ENCODE measurements at places on chromosomes 12 and 14. TPM values are rescaled to one million over a fixed set of nuclear protein-coding genes. Genes with fewer than 3 reads are reported as not detected.

The GPRC5D gene
- not detected for total RNA-seq

The TUNAR gene
- not detected for total RNA-seq

The THAP2 gene
- total RNA-seq, result 12.6 TPM

The NFE2 gene
- total RNA-seq, result 0.40 TPM

The CDH24 gene
- total RNA-seq, result 4.9 TPM

The OR4E2 gene
- not detected for total RNA-seq
